Vagina (tissue), 2 donors: ENCODE measurements at places on chromosomes 6 and 20. TPM values are rescaled to one million over a fixed set of nuclear protein-coding genes. Genes with fewer than 3 reads are reported as not detected.

- H3K27ac ChIP-seq = no peak overlapping the region
- no peak for DNase-seq
- no peak overlapping the region for H3K4me3 ChIP-seq
- no peaks in the 10 kb centered on the region for H3K36me3 ChIP-seq
- H3K27me3 ChIP-seq = no peaks in the 10 kb centered on the region
Measured at GRCh38 chr6:5501837-5502236, 240.5 kb downstream of the FARS2 start.

- DNase-seq = no peak
- no peak overlapping the region for H3K27ac ChIP-seq
- H3K4me3 ChIP-seq = no peak overlapping the region
- H3K4me1 ChIP-seq = peaks cover 15% of the 10 kb centered on the region
- H3K27me3 ChIP-seq = no peaks in the 10 kb centered on the region
Measured at GRCh38 chr6:11802886-11803590, 24.4 kb upstream of the ADTRP start.

GRCh38 chr6:144978208-144978607 is 693.1 kb downstream of the UTRN start:
- H3K27me3 ChIP-seq = no peaks in the 10 kb centered on the region
- no peaks in the 10 kb centered on the region for H3K4me1 ChIP-seq
- H3K4me3 ChIP-seq = no peak overlapping the region
- H3K36me3 ChIP-seq = no peaks in the 10 kb centered on the region

GRCh38 chr6:67952948-67953347 is 682.1 kb upstream of the ADGRB3 start:
- H3K27ac ChIP-seq = no peak overlapping the region
- no peaks in the 10 kb centered on the region for H3K27me3 ChIP-seq
- no peak for DNase-seq

GHRH gene
- total RNA-seq = not detected

DCDC2 gene
- total RNA-seq = not detected

DNA sequence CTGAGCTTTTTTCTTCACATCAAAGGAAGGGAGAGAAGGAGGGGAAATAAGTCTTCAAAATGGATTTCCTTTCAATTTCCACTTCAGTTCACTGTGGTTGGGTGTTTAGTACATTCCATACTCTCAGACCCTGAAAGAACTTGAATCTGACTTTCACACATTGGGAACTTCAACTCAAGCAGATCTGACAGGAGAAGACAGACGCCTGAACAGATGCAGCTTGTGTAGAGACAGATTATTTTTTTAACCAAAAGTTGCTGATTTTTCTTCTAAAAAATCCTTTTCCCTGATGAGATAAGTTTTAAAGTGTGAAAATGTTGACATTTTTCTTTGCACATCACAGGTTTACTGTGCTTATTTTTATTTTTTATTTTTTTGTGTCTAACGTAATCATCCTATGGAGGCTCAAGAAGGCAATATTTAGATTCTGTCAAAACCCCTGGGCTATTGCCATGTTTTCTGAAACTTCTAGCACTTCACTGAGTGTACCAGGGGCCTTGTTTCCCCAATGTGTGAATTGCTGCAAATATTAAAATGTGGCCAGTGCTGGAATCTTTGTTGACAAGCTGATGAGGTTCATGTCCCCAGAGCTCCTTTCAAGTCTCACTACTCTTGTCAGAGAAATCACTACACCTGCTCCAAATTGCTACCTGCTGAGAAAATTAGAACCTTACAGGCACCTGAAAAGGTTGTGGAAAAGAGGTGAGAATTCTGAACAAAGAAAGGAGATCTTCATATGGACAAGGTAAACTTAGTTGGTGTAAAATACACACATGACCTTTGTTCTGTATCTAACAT is 214.8 kb upstream of the BTBD3 start:
- no peaks in the 10 kb centered on the region for H3K4me1 ChIP-seq
- no peaks in the 10 kb centered on the region for H3K27me3 ChIP-seq
- no peak overlapping the region for H3K4me3 ChIP-seq
- no peak overlapping the region for H3K27ac ChIP-seq
- no peaks in the 10 kb centered on the region for H3K36me3 ChIP-seq

DOK5 gene
- 2.5 TPM for total RNA-seq

DNA sequence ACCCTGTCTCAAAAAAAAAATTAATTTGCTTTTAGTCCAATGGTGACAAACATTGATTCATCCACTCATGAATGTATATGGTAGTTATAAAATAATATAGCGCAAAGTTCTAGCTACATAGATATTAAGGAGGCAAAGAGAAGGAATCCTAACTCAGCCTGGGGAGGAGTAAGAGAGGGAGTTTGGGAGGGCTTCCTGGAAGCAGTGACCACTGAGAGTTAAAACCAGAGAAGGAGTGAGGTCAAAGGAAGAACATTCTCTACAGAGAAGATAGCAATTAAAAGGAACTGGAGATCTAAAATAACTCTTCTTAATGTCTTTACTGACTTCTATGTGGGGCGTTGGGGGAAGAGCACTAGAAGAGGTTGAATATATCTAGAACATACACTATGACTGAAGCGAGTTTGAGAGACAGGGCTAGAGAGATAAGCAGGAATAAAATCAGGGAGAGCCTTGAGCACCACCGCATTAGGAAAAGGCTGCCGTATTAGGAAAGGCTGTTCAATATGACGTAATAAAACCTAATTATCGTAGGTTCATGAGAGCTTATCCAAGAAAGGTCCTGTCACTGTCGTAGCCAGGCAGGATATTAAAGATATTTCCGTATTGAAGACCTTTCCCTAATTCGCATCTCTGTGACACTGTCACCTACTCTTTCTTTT is 81.8 kb upstream of the CNKSR3 start:
- peak overlapping the region; percentile 43 for H3K27ac ChIP-seq
- H3K36me3 ChIP-seq = no peaks in the 10 kb centered on the region
- no peaks in the 10 kb centered on the region for H3K4me1 ChIP-seq
